ENCODE measurements at places on chromosomes 6 and 20. TPM values are rescaled to one million over a fixed set of nuclear protein-coding genes. Genes with fewer than 3 reads are reported as not detected.

- no peaks in the 10 kb centered on the region for H3K36me3 ChIP-seq
- no peak overlapping the region for H3K4me3 ChIP-seq
- no peak overlapping the region for H3K27ac ChIP-seq
These were observed 22.7 kb downstream of the CYP24A1 start for GRCh38 chr20:54151075-54151439.

DNA sequence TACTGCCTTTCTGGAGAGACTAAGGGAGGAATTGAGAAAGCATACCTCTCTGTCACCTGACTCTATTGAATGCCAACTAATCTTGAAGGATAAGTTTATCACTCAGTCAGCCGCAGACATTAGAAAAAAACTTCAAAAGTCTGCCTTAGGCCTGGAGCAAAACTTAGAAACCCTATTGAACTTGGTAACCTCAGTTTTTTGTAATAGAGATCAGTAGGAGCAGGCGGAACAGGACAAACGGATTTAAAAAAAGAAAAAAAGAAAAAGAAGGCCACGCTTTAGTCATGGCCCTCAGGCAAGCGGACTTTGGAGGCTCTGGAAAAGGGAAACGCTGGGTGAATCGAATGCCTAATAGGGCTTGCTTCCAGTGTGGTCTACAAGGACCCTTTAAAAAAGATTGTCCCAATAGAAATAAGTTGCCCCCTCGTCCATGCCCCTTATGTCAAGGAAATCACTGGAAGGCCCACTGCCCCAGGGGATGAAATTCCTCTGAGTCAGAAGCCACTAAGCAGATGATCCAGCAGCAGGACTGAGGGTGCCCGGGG, 43.1 kb upstream of the RNF182 start:
- H3K36me3 ChIP-seq: no peaks in the 10 kb centered on the region
- H3K4me1 ChIP-seq: peaks cover 5% of the 10 kb centered on the region
- peaks cover 12% of the 10 kb centered on the region for H3K27me3 ChIP-seq
- no peak overlapping the region for H3K4me3 ChIP-seq

GRCh38 chr6:69696273-69696672, 100.5 kb downstream of the LMBRD1 start:
- peaks cover 10% of the 10 kb centered on the region for H3K4me1 ChIP-seq
- no peak overlapping the region for H3K4me3 ChIP-seq
- H3K27ac ChIP-seq: peak overlapping the region; percentile 27
- H3K27me3 ChIP-seq: no peaks in the 10 kb centered on the region
- H3K36me3 ChIP-seq: peaks cover 11% of the 10 kb centered on the region
- no peak for DNase-seq

LPA gene
- total RNA-seq: not detected

C4A gene
- 6.9 TPM for total RNA-seq

DNA sequence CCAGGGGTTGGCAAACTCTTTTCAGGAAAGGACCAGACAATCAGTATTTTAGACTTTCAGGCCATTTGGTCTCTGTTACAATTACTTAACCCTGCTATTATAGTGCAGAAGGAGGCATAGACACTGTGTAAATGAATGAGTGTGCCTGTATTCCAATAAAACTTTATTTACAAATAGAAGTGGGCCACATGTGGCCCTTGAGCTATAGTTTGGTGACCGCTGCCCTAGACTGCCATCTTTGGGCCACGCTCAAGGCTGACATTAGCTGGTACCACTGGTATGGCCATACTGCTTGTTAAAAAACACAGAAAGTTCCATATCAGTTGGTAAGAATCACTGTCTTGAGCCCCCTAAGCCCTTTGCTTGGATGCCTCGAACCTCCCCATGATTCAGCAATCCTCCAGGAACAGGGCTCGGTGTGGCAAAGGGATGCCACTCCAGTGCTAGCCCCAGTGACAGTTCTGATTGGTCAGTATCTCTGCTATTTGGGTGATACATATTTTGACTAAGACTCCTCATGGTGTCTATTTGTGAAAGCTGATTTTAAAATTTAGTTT, 23.3 kb upstream of the SNRNP48 start:
- H3K4me3 ChIP-seq: no peak overlapping the region
- H3K27me3 ChIP-seq: peaks cover 55% of the 10 kb centered on the region
- H3K4me1 ChIP-seq: no peaks in the 10 kb centered on the region
- no peak overlapping the region for H3K27ac ChIP-seq

- no peaks in the 10 kb centered on the region for H3K4me1 ChIP-seq
- peaks cover 15% of the 10 kb centered on the region for H3K27me3 ChIP-seq
- no peaks in the 10 kb centered on the region for H3K36me3 ChIP-seq
These were observed 6.0 kb upstream of the FASTKD5 start for GRCh38 chr20:3165473-3166337.

TTPAL gene
- 21.0 TPM for total RNA-seq

C20orf141 gene
- total RNA-seq: not detected

GRCh38 chr6:28001751-28002150, 44.7 kb downstream of the OR2B6 start:
- H3K4me3 ChIP-seq: no peak overlapping the region
- H3K36me3 ChIP-seq: no peaks in the 10 kb centered on the region
- no peak overlapping the region for H3K27ac ChIP-seq
- peaks cover 35% of the 10 kb centered on the region for H3K27me3 ChIP-seq
- no peak for DNase-seq
